NCI-H1105 (cell line): ENCODE measurements at places on chromosomes 1 and 21.

- DNase-seq: no peak
Observed at GRCh38 chr1:17544776-17545350, 5.4 kb downstream of the ARHGEF10L start.

DNA sequence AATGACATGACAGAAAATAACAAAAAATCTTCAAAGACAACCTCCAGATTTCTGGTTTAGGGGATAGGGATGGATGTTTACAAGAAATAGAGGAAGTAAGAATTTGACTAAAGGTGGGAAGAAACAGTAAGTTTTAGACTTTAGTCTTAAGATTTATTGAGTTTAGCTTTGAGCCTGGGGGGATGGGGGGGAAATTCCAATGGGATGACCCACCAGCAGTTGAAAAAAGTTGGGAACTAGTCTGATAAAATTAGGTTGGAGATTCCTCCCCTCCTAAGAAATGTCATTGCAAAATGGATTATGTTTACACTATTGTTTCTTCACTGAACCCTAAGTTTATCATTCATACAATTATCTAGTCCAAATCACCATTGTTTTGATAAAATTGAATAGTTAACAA, 28.4 kb downstream of the WDR26 start:
- DNase-seq: no peak

DNA sequence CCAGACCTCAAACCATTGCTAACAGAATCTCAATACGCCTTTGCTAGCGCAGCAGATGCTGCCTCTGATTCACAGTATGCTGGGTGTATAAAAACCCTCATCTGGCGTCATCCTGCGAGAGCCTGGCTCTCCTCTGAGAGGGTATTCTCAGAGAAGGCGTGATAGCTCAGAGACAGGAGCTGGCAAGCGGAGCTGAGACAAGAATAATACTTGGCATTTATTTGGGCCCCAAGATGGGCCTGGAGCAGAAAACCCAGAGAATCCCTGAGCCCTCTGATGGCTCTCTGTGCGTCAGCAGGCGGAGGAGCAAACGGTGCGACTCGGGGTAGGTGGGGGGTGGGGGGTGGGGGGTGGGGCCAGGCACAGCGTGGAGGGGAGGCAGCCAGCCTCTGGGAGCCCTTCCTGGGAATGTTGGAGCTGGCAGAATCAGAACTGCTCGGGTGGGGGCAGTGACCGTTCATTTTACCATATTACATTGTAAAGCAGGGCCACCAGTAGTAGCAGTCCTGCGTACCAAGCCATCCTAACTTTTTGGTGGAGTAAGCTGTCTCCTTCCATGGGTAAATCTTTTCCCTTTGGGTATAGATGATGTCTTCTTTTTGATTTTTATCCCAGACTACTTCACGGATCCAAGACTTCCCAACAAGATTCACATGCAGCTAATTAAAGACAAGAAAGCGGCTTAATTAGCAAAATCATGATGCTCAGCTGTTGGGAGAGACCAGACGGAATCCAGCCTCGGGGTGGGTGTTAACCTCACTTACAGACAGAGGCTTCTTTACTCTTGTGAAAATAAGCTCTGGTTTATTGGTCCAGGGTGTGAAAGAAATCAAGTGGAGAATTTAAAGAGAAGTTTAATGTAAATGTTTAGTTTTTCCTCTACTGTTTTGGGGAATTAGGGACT, 7.1 kb downstream of the RIIAD1 start:
- DNase-seq: peak; percentile 10

DNA sequence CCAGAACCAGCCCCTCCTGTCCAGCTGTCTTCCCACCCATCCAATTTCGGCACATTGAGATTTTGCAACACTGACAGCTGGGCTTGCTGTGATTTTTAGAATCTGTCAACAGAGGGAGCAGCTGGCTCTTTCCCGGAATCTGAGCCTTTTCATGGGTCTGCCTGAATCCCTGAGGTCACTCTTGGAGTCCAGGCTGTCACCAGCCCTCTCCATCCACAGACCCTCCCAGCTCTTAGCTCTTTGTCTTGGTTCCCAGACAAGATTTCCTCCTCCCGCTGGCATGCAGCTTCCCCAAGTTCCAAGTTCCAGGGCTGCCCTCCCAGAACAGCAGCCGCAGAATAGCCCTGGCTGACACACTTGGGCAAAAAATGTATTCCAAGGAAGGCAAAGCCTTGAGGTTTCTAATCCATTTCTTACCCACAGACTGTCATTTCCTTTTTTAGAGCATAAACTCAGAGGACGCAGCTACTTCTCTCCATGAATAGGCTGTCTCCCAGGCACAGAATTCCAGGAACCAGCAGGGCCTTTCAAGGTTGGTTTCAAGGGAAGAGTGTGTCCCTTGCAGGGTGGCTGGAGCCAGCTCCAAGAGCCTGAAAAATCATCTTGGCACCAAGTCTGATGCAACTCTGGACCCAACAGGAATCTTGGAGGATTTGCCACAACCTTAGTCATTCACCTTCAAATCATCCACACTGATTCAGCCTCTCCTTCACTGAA, 7.1 kb upstream of the TMEM61 start:
- no peak for DNase-seq

- no peak for DNase-seq
Observed at GRCh38 chr1:19321071-19321470, 8.9 kb downstream of the SLC66A1 start.

DNA sequence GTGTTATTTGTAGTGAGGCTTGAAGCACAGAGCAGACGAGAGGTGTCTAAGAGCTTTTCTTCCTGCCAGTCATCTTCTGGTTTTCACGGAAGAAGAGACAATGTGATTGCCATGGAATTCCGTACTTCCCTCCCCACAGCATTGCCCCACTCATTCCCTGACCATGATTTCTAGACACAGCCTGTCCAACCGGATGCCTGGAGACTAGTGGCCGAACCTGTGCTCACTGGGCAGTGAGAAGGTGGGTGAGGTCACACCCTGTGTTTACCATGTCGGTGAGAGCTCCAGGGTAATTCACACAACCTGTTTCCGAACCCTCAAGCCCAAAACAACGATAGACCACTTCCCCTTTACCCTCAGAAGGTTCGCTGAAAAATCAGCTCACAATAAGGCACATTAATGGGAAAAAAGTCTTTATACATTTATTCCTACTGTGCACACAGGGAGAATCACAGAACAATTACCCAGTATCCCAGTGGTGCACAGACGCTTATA, 271.9 kb upstream of the FMN2 start:
- no peak for DNase-seq

GRCh38 chr1:111221276-111221632, 6.3 kb upstream of the CHI3L2 start:
- no peak for DNase-seq

DNA sequence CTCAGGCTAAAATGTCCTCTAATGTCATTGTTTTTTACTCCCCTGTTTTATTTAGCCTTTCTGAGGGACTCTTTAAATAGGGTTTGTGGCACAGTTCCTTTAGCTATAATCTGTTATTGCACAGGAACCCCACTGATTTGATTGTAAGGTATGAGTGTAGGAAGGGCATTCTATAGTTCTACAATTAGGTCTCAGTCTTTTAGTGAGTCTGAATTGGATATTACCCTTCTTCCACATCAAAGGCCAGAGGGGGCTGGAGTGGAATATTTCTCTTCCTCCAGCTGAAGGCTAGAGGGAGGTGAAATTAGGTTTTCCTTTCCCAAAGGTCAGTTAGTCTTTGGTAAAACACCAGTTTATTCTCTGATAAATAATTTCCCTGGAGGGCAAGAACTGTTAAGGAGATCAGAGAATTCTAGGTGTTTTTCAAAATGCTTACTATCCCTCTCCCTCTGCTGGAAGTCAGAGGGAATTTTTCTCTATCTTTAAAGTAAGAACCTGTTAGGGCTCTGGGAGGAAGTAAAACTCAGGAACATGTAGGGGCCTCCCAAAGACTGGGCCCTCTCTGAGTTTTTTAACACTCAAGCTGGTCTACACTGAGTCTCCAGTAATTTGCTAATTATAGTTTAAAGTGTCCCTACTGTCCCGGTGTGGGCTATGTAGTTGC, 176.3 kb upstream of the ZNHIT6 start:
- DNase-seq: no peak

DNA sequence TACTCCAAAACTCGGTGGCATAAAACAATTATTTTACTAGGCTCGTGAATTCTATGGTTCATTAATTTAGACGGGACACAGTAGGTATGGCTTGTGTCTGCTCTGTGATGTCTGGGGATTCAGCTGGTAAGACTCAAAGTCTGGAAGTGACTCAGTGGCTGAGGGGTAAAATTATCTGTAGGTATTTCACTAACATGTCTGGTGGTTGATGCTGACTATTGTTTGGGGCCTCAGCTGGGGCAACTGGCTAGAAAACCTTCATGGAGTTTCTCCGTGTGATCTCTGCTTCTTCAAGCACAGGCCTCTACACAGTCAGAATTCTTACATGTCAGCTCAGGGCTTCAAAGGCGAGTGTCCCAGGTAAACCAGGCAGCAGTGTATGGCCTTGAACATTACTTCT, 41.2 kb upstream of the KLF17 start:
- no peak for DNase-seq

DNA sequence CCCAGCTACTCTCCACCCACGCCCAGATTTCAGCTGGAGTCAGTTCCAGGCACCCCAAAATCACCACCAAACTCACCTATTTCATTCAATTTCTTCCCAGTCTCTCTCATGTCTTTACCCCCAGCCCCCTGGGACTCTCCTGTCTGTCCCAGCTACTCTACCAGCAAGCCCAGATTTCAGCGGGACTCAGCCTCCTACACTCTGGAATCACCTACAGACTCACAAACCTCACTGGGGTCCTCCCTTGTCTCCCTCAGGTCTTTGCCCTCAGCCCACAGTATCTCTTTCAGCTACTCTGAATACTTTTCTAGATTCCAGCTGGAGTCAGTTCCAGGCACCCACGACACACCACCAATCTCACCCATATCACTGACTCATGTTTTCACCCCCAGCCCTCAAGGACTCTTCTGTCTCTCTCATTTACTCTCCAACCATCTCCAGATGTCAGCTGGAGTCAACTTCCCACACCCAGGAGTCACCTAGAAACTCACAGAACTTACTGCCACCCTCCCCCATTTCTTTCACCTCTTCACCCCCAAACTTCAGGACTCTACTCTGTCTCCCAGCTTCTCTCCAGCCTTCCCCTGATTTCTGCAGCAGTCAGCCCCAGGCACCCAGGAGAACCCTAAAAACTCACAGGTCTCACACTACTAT, 1529.3 kb upstream of the TPTE start:
- DNase-seq: no peak

GRCh38 chr21:28235169-28235895, 757.3 kb downstream of the LTN1 start:
- no peak for DNase-seq

GRCh38 chr1:222546091-222546490, 1.8 kb downstream of the HHIPL2 start:
- no peak for DNase-seq

DNA sequence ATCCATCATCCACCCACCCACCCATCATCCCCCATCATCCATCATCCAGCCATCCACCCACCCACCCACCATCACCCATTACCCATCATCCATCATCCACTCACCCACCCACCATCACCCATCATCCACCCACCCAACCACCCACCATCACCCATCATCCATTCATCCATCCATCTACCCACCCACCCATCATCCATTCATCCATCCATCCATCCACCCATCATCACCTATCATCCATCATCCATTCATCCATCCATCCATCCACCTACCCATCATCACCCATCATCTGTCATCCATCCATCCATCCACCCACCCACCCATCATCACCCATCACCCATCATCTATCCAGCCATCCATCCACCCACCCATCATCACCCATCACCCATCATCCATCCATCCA, 81.5 kb downstream of the ADARB1 start:
- DNase-seq: no peak
